ENCODE measurements at places on chromosomes 5 and 9. TPM values are rescaled to one million over a fixed set of nuclear protein-coding genes. Genes with fewer than 3 reads are reported as not detected.

GRCh38 chr5:176897263-176897662 is 1.9 kb downstream of the HK3 start:
- H3K27ac ChIP-seq, result no peak overlapping the region
- no peak overlapping the region for H3K4me3 ChIP-seq
- H3K27me3 ChIP-seq, result no peaks in the 10 kb centered on the region
- no peak for DNase-seq

DNA sequence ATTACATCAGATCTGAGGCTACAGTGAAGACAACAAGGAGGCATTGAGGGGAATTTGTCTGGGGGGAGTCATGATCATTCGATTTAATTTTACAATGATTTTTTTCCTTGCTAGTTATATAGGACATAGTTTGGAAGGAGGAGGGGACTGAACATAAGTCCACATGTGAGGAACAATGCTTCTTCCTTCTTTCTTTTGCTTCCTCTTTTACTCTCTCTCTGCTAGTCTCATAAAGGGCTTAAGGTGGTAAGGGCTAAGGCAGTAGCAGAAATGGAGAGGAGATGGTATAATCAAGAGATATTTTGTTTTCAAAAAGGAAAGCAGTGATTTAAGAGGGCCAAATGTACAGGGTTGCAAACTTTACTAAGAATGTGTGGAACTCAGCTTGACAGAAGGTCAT is 64.3 kb downstream of the GRIN3A start:
- no peak for DNase-seq
- no peaks in the 10 kb centered on the region for H3K4me1 ChIP-seq
- H3K4me3 ChIP-seq, result no peak overlapping the region
- no peak overlapping the region for H3K27ac ChIP-seq
- H3K27me3 ChIP-seq, result no peaks in the 10 kb centered on the region

- no peak for DNase-seq
- no peaks in the 10 kb centered on the region for H3K4me1 ChIP-seq
- H3K36me3 ChIP-seq, result no peaks in the 10 kb centered on the region
- no peaks in the 10 kb centered on the region for H3K27me3 ChIP-seq
- no peak overlapping the region for H3K27ac ChIP-seq
Measured at GRCh38 chr9:10135553-10135952, 477.2 kb downstream of the PTPRD start.

TRIM7 gene
- total RNA-seq, result 14.2 TPM

- H3K36me3 ChIP-seq, result no peaks in the 10 kb centered on the region
- DNase-seq, result peak; percentile 75
- peaks cover 5% of the 10 kb centered on the region for H3K4me1 ChIP-seq
- H3K27ac ChIP-seq, result peak overlapping the region; percentile 64
Measured at GRCh38 chr5:138472353-138472752, 7.1 kb downstream of the EGR1 start.

DNA sequence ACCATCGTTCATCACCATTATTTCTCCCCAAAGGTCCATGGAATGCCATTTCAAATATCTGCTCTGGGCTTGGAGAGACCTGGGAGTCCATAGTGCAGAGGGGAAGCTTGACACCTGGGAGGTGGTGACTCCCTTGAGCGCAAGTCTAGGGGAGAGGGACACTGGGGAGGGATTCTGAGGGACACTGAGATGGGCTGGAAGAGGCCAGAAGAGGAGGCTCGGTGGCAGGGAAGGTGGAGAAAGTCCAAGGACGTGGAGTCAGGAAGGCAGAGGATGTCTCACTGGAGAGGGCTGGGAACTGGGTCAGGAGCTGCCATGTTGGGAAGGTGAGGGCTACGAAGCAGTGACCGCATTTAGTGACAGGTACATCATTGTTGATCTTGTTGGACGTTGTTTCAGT is 160.3 kb upstream of the MVB12B start:
- peaks cover 5% of the 10 kb centered on the region for H3K4me1 ChIP-seq
- no peaks in the 10 kb centered on the region for H3K36me3 ChIP-seq
- no peak overlapping the region for H3K4me3 ChIP-seq
- no peak overlapping the region for H3K27ac ChIP-seq

Measured in thyroid gland (tissue), 4 donors.